Prostate gland (tissue), 2 donors: ENCODE measurements at places on chromosomes 4 and X. TPM values are rescaled to one million over a fixed set of nuclear protein-coding genes. Genes with fewer than 3 reads are reported as not detected.

DNA sequence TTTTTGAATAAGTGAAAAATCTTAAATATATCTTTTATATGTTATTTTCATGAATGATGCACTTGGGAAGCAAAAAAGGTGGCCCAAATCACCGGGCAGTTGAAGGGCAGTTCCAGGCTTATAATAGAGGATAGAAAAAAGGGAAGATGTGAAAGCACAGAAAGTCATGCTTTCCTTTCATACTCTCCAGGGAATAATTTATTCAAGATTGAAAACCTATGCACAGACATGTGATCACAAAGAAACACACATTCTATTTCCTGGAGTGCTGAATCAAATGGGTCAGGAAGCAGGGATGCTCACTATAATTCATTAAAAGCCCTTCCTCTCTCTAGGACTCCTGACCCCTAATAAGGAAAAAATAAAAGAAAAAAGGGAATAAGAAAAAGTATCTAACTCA lies 66.1 kb upstream of the USP38 start:
- DNase-seq, result no peak
- no peaks in the 10 kb centered on the region for H3K4me1 ChIP-seq
- no peak overlapping the region for H3K27ac ChIP-seq
- H3K27me3 ChIP-seq, result no peaks in the 10 kb centered on the region
- H3K36me3 ChIP-seq, result no peaks in the 10 kb centered on the region
- H3K4me3 ChIP-seq, result no peak overlapping the region

DNA sequence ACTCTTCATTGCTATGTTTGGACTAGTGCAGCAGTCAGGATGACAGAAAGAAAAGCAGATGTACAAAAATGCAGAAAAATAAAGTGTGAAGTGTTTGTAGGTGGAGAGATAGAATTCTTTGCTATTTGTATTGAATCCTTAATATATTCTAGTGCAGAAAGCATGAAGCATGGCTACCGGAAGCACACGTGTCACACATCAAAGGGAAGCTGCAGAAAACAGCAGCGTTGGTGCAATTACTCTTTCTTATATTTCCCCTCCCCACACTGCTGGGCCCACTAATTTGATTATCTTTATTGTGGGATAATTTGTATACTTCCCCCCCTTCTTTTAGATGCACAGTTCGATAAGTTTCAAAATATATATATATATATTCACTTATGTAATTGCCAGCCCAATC lies 35.9 kb upstream of the TAPT1 start:
- H3K27ac ChIP-seq, result no peak overlapping the region
- H3K27me3 ChIP-seq, result no peaks in the 10 kb centered on the region
- H3K4me1 ChIP-seq, result no peaks in the 10 kb centered on the region
- DNase-seq, result no peak
- H3K4me3 ChIP-seq, result no peak overlapping the region

- no peaks in the 10 kb centered on the region for H3K27me3 ChIP-seq
- peaks cover 7% of the 10 kb centered on the region for H3K36me3 ChIP-seq
- peak overlapping the region; percentile 68 for H3K27ac ChIP-seq
Observed at GRCh38 chr4:87117732-87118075, 102.7 kb downstream of the KLHL8 start.

The FDCSP gene
- not detected for total RNA-seq

DNA sequence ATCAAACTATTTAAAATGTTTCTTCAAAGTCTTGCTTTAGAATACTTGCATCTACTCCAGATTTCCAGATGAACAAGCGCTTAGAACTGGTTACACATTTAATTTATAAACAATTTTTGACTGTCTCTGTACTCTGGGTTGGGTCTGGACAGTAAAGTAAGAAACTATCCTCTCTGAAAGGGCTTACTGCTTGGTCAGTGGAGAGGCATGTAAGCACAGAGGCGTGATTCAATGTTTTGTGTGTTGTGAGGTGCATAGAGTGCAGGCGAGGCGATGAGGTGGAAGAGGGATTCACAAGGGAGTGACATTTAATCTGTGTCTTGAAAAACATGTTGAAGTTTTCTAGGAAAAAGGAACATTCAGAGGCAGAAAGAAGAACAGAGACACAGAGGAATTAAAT lies 231.4 kb downstream of the VEGFC start:
- DNase-seq, result no peak
- H3K27me3 ChIP-seq, result no peaks in the 10 kb centered on the region
- no peaks in the 10 kb centered on the region for H3K4me1 ChIP-seq
- no peaks in the 10 kb centered on the region for H3K36me3 ChIP-seq
- no peak overlapping the region for H3K27ac ChIP-seq
- H3K4me3 ChIP-seq, result no peak overlapping the region

The DUSP9 gene
- total RNA-seq, result not detected

DNA sequence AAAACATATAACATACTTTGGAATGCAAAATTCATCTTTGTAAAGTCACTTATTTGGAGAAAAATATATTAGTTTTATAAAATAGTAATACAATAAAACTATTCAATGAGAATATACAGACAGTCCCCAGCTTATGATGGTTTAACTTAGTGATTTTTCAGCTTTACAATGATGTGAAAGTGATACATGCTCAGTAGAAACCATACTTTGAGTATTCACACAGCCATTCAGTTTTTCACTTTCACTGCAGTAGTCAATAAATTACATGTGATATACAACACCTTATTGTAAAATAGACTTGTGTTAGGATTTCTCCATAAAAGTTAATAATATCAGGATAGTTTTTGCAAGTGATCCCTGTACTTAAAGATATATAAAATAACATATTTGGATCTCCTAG lies 436.0 kb downstream of the CENPC start:
- H3K4me1 ChIP-seq, result no peaks in the 10 kb centered on the region
- no peaks in the 10 kb centered on the region for H3K27me3 ChIP-seq
- no peak for DNase-seq
- H3K27ac ChIP-seq, result no peak overlapping the region
- H3K36me3 ChIP-seq, result no peaks in the 10 kb centered on the region

GRCh38 chr4:176436293-176436973 lies 116.7 kb downstream of the SPCS3 start:
- H3K27ac ChIP-seq, result no peak overlapping the region
- no peaks in the 10 kb centered on the region for H3K4me1 ChIP-seq
- no peak for DNase-seq

The PAK3 gene
- 12.5 TPM for total RNA-seq

The UTP3 gene
- total RNA-seq, result 19.7 TPM

GRCh38 chr4:98093662-98094061 lies 49.6 kb downstream of the STPG2 start:
- H3K27ac ChIP-seq, result no peak overlapping the region
- no peaks in the 10 kb centered on the region for H3K27me3 ChIP-seq
- DNase-seq, result no peak
- no peaks in the 10 kb centered on the region for H3K36me3 ChIP-seq
- no peak overlapping the region for H3K4me3 ChIP-seq

DNA sequence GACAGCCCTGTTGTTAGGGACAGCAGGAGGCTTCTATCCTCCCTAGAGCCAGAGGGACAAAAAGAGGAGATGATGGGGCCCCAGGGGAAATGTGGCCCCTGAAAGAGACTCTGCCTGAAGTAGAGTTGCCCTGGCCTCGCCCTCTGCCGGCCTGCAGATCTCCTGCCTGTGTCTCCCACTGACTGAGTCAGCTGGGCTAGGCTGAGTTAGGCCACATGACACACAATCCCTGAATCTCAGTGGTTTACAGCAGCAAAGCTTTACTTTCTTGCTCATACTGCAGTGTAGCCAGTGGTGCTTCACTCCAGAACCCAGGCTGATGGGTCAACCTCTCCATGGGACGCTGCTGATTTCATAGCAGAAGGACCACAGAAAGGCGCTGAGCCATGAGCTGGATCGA lies 23.5 kb downstream of the DRD5 start:
- no peak overlapping the region for H3K4me3 ChIP-seq
- H3K36me3 ChIP-seq, result no peaks in the 10 kb centered on the region
- H3K27ac ChIP-seq, result no peak overlapping the region
- H3K27me3 ChIP-seq, result no peaks in the 10 kb centered on the region

DNA sequence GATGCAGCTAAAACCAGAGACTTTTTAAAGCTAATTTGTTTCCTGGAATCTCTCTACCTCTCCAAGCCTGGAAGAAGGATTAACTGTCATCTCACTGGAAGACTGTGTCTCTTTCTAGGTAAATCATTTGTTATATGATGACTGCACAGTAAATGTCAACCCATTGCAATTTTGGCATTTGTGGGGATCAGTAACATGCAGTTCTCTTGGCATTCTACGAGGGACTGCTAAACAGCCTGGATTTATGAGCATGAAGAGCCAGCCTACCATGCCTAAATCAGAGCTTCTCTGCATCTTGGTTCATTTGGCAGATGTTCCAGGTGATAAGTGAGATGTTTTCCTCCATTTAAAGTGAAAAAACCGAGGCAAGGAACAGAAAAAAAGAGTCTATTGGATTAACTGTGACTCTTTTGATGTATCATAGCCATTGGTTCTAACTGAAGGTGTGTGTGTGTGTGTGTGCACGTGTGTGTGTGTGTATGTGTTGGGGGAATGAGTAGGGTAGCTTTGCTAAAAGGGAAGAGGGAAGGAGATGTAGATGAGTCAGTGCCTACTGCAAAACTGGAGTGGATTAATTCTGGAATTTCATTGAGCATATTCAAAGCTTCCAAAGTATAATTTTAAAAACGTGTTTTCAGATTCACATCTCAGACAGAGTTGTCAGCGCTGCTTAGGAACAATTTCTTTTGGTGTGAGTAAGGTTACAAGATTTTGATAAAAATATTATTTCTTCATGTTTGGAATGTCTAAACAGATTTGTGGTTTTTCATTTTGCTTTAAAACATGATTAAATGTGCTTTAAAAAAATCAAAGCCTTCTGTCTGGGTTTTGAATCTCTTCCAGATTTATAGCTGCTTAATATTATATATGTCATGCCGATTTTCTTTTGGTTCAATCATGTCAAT lies 123.2 kb upstream of the LNX1 start:
- DNase-seq, result peak; percentile 14
- H3K4me3 ChIP-seq, result no peak overlapping the region
- no peaks in the 10 kb centered on the region for H3K4me1 ChIP-seq
- no peaks in the 10 kb centered on the region for H3K27me3 ChIP-seq

DNA sequence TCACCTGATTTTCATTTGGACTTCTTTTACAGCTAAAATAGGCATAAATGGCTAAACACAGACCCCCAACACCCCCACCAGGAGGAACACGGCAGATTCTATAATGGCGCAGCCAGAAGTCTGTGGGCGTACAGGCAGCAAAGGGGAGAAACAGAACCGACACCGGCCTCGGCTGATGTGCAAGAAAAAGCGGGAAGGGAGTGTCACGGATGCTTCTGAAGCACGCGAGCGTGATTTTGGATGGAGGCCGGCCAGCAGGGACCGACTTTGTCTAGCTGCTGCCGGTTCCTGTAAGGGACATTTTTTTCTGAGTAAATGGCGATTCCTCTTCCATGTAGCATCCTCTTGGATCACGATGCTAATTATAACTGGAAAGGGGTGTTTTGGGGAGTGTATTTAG lies 24.9 kb upstream of the ETNPPL start:
- no peak for DNase-seq
- H3K36me3 ChIP-seq, result no peaks in the 10 kb centered on the region
- no peaks in the 10 kb centered on the region for H3K27me3 ChIP-seq
- no peak overlapping the region for H3K4me3 ChIP-seq
- no peaks in the 10 kb centered on the region for H3K4me1 ChIP-seq
- no peak overlapping the region for H3K27ac ChIP-seq

The UGT2B15 gene
- total RNA-seq, result 0.41 TPM

The PRKG2 gene
- 8.2 TPM for total RNA-seq

The GATA1 gene
- not detected for total RNA-seq

GRCh38 chr4:13918110-13918509 lies 290.6 kb upstream of the BOD1L1 start:
- no peak overlapping the region for H3K4me3 ChIP-seq
- H3K27me3 ChIP-seq, result no peaks in the 10 kb centered on the region
- H3K4me1 ChIP-seq, result no peaks in the 10 kb centered on the region
- H3K27ac ChIP-seq, result no peak overlapping the region

GRCh38 chrX:80388206-80388605 lies 32.0 kb upstream of the TENT5D start:
- no peak overlapping the region for H3K27ac ChIP-seq
- H3K27me3 ChIP-seq, result no peaks in the 10 kb centered on the region
- no peak overlapping the region for H3K4me3 ChIP-seq
- no peak for DNase-seq

DNA sequence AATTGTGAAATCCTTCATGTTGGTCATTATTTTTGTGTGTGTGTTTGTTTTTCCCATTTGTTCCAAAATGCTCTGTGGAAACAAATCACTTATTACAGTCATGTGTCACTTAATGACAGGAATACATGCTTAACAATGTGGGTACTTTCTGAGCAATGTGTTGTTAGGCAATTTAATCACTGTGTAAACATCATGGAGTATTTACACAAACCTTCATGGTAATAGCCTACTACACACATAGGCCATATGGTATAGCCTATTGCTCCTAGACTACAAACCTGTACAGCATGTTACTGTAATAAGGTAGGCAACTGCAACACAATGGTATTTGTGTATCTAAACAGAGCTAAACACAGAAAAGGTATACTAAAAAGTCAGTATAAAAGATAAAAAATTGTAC lies 388.9 kb upstream of the PPP1R2C start:
- no peak for DNase-seq
- no peaks in the 10 kb centered on the region for H3K27me3 ChIP-seq
- H3K27ac ChIP-seq, result no peak overlapping the region
- H3K4me1 ChIP-seq, result no peaks in the 10 kb centered on the region
- no peak overlapping the region for H3K4me3 ChIP-seq

GRCh38 chrX:100652266-100652665 lies 8.3 kb downstream of the SRPX2 start:
- no peak overlapping the region for H3K27ac ChIP-seq
- DNase-seq, result no peak
- no peak overlapping the region for H3K4me3 ChIP-seq
- H3K36me3 ChIP-seq, result no peaks in the 10 kb centered on the region
- H3K27me3 ChIP-seq, result no peaks in the 10 kb centered on the region
- H3K4me1 ChIP-seq, result no peaks in the 10 kb centered on the region

GRCh38 chrX:48540028-48540375 lies 488 bp downstream of the TBC1D25 start:
- DNase-seq, result peak; percentile 16
- peak overlapping the region; percentile 85 for H3K27ac ChIP-seq
- no peaks in the 10 kb centered on the region for H3K36me3 ChIP-seq
- no peaks in the 10 kb centered on the region for H3K27me3 ChIP-seq
- H3K4me1 ChIP-seq, result no peaks in the 10 kb centered on the region

GRCh38 chr4:27046851-27047250 lies 186.2 kb downstream of the STIM2 start:
- no peaks in the 10 kb centered on the region for H3K36me3 ChIP-seq
- no peak for DNase-seq
- H3K4me1 ChIP-seq, result no peaks in the 10 kb centered on the region

The TLR3 gene
- 4.3 TPM for total RNA-seq

- no peaks in the 10 kb centered on the region for H3K36me3 ChIP-seq
- H3K27me3 ChIP-seq, result no peaks in the 10 kb centered on the region
- no peaks in the 10 kb centered on the region for H3K4me1 ChIP-seq
- no peak for DNase-seq
Observed at GRCh38 chrX:101427954-101428353, 19.9 kb downstream of the HNRNPH2 start.
